ENCODE measurements at places on chromosomes 16 and 17.

GRCh38 chr17:45438931-45439610, 6.4 kb upstream of the ARHGAP27 start:
- no peak for DNase-seq

- DNase-seq = no peak
These were observed 20.5 kb upstream of the SMPD3 start for GRCh38 chr16:68468842-68469241.

GRCh38 chr16:28998837-28999236, 14.0 kb downstream of the LAT start:
- no peak for DNase-seq

- no peak for DNase-seq
These were observed 41.4 kb upstream of the VWA3A start for GRCh38 chr16:22050963-22051362.

DNA sequence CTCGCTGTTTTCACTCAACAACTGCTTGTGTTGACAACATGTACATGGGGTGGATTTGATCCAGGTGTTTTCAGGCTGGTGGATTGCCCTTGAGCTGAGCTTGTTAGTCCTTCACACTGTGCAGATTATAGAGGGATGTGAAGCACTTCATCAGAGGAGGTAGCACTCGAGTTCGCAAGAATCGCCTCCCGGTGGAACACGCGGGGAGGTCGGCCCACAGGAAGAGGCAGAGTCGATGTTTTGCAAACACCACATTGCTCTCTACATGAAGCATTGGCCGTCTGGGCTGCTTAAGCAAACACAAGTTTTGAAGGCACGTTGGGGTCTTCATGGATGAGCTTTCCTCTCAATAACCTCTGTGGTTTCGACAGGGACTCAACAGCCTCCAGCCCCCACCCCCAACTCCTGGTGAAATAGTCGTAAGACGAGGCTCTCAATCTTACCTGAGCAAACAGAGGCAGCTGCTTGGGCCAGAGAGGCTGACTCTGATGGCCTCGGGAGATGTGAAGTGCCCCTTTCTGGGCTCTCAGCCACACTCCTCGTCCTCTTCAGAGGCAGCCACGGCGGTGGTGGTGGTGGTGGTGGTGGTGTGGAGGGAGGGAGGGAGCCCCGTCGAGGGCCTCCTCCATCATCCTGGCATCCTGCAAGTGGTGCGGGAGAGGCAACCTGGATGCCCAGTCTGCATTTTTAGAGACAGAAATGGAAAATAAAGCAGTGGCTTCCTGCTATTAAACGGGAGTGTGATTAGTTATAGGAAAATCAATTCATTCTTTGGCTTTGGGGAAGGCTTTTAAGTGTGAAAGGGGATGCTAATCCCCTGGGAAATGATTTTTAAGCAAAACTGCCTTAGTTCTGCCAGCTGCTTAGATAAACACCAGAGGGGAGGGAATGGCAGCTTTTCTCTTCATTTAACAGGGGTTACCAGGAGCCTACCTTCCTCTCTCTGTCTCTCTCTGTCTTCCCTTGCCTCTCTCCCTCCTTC, 552.5 kb upstream of the EEF2KMT start:
- no peak for DNase-seq

DNA sequence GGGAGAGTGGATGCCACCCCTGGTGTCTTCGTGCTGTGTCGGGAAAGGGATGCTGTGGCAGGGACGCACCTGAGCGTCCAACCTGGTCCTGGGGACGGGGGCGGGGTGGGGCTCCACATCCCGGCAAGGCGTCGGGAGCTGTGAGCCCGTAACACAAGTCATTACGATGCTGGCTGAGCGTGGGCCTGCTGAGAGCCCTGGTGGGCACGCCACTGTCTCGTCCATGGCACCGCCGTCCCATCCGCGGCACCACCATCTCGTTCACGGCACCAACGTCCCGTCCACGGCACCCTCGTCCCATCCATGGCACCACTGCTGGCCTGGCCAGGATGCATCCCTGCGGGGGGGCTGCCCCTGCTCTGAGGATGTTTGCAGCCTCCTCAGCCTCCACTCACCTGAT, 24.1 kb upstream of the GNG13 start:
- DNase-seq = no peak

GRCh38 chr17:73956595-73957465, 246.6 kb upstream of the RPL38 start:
- peak; percentile 95 for DNase-seq

GRCh38 chr17:50139950-50140885, 10.3 kb upstream of the SAMD14 start:
- peak; percentile 93 for DNase-seq

- DNase-seq = no peak
These were observed 234.7 kb upstream of the SDK2 start for GRCh38 chr17:73878923-73879322.

Measured in ELF-1 (cell line).